ENCODE measurements at places on chromosomes 6 and 20.

GRCh38 chr20:2672446-2672845, 8.4 kb upstream of the IDH3B start:
- no peak for DNase-seq

DNA sequence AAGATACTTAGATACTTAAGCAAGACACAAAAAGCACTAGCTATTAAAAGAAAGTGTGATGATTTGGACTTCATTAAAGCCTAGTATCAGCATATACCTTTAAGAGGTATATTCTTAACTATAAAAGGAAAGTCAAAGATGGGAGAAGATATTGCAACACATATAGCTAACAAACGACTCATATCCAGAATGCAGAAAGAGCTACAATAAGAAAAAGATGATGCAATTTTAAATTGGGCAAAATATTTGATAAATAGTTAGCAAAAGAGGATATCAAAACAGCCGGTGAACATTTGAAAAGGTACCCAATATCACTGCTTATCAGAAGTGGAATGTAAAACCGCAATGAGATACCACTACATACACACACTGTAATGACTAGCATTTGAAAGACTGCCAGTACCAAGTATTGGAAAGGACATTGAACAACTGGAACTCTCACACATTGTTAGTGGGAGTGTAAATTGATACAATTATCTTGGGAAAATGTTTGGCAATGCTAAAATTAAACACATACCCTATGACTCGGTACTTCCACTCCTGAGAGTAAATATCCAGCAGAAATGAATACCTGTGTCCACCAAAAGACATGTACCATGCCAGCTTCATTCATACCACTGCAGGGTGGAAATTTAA, 25.7 kb downstream of the MUC22 start:
- no peak for DNase-seq

- DNase-seq: no peak
These were observed 253.6 kb upstream of the RAB32 start for GRCh38 chr6:146289816-146290588.

DNA sequence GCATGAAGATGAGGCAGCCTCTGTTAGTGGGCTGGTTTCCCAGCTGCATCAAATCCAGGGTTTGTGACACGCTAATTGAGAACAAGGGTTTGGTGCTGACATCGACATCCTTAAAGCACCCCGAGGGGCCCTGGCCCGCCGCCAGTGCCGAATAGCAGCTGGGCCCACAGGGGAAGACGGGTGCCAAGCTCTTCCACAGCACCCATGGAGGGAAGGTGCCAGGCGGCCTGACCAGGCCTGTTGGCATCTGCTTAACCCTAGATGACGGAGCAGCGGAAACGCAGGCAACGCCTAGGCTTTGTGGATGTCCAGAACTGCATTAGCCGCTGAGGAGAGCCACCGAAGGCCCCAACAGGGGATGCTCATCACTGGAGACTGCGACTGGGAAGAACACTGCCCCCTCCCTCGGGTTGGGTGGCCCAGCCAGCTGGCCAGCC, 16.0 kb downstream of the UQCC2 start:
- no peak for DNase-seq

- DNase-seq: no peak
These were observed 118.7 kb downstream of the CLIC5 start for GRCh38 chr6:45896783-45897441.

DNA sequence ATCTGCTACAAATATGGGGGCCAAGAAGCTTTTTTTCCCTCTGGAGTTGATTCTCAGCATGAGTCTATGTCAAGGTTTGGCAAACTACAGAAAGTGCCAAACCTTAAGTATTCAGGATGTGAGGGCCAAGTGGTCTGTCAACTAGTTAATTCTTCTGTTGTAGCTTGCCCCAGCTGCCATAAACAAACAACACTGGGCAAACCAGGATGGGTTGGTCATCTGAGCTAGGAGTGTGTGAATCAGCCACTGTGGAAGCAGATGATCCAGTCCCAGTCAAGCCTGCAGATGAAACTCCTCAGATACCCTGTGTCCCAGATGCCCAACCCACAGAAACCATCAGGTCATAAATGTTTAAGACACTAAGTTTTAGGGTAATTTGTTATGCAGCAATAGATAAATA, 103.0 kb upstream of the MOCS1 start:
- no peak for DNase-seq

DNA sequence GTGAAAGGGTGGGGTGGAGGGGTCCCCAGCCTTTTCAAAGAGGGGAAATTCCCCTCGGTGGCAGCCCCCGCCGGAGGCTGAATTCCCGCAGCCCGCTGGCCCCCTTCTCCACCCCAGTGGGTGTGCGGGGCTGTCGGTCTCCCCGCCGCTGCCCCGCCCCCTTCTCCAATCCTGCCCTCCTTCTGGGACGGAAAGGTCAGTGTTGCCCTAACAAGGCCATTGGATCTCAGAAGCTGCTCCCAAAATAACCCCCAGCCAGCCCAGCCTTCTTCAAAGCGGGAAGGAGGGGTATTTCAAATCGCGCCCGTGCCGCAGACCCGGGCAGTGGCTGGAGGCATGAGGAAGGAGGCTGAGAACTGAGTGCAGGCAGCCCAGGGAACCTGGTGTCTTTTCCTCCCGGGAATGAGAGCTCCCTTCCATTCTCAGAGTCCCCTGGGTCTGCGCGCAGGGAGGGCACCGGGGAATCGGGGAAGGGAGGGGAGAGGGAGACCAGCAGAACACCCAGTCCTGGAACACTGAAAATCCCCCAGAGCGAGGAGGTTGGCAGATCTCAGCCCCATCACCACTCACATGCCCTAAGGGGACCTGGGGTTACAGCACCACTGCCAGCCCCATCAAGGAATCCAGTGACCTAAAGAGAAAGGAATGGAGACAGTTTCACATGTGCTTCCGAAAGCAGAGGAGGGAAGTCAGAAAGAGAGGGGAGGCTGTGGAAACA, at the start of gene JPH2:
Gene JPH2 (minus strand): TSS at position 135 of the 718 bp plus-strand sequence. CDS start 483 bp downstream, outside the sequence.
- no peak for DNase-seq

DNA sequence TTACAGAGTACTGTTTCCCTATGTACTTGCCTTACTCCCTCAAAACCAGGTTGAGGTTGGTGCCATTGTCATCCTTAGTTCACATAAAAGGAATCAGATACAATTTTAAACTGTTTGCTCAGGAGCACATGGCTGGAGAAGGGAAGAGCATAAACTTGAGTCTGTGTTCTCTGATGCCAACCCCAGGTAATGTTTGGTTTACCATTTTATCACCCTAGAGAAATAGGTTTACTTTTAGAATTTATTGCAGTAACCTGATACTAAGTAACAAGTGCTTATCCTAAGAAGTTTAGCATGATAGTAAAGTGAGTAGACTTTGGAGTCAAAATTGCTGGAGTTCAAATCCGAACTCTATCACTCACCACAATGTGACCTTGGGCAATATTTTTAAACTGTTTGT, 86.3 kb downstream of the RFPL4B start:
- no peak for DNase-seq

- DNase-seq: no peak
These were observed 145.4 kb upstream of the AHI1 start for GRCh38 chr6:135642912-135643311.

DNA sequence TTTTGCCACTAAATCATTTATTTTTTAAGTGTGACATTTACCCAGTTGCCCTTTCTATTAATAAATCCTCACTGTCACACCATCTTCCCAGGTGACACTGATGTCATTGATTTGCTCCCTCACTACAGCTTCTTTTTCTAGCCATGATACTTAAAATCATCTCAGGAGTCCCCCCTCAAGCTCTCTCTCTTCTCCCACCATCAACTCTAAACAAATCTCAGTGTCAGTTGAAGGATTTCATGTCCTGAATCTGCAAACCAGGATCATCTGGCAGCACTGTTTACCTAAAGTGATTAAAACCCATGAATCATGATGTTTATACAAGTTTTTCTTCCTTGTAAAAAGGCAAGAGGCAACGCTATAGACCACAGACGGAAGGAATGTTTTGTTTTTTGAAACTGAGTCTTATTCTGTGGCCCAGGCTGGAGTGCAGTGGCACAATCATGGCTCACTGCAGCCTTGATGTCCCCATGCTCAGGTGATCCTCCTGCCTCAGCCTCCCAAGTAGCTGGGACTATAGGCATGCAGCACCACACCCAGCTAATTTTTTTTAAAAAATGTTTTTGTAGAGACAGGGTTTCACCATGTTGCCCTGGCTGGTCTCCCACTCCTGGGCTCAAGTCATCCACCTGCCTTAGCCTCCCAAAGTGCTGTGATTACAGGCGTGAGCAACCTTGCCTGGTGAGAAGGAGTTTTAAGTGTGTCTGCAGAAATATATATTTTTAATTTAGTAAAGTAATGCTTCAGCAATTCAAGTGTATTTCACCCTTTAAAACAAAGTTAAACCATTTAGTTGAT, 30.1 kb upstream of the SH3BGRL2 start:
- no peak for DNase-seq
